ENCODE measurements at places on chromosomes 2 and 18.

DNA sequence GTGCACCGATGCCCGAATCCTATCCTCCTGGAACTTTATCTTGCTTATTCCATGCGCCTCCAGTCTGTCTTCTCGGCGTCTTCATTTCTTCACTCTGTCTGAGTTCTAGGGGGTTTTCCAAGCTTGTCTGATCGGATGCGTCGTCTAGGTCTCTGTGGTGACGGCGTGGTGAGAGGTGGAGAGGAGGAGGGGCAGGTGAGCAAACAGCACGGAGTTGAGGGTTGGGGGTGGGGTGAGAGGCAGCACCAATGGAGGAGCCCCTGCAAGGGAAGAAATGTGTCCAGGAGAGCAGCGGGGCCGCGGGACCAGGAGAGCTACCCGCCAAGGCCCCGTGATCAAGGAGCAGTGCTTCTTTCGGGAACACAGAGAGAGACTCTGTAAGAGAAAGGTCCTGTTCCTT lies 131.3 kb upstream of the TWIST2 start:
- DNase-seq: peak; percentile 41

GRCh38 chr2:64186699-64187605 lies 42.7 kb upstream of the PELI1 start:
- DNase-seq: no peak

- peak; percentile 33 for DNase-seq
Measured at GRCh38 chr2:155904720-155905119, 427.8 kb downstream of the NR4A2 start.

GRCh38 chr2:28610583-28611201 lies 114.8 kb downstream of the PLB1 start:
- DNase-seq: no peak

Data from GM23338 (cell line).